GM12864 (cell line): ENCODE measurements at places on chromosomes 5 and 9.

GRCh38 chr5:85052826-85053225 lies 668.1 kb upstream of the EDIL3 start:
- DNase-seq, result no peak

GRCh38 chr5:1187234-1187949 lies 14.0 kb upstream of the SLC6A19 start:
- no peak for DNase-seq

DNA sequence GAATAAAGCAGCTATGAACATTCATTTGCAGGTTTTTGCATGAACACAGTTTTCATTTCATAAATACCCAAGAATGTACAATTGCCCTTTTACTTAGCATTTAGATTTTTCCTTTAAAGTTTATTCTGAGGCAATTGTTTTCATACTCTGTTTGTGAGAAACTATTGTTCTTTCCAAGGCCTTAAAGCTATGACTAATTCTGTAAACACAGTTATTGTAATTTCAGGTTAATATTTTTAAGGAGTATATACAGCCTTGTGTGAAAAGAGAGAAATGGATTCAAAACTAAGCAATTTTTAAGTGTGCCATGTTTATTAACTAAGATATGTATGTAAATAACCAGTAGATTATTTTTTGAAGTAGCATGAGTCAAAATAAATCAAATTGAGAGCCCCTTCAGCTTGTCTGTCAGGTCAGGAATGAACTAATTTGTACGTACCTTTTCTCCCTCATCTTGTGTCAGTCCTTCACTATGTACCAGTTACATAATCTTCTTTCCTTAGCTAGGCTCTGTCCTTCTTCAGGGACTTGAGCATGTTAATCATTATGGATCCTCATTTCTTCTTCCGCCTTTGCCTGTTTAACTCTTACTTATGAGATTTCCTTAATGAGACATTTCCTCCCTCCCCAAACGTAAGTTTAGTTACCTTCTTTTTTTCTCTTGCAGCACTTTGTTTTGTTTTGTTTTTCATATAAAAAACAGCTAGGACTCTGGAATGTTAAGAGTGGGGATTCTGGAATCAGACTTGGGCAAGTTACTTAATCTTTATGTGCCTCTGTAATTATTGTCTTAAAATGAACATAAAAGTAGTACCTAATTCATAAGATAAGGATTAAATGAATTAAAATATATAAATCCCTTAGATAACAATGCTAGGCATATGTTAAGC lies 63.6 kb downstream of the NIPBL start:
- DNase-seq, result no peak

- DNase-seq, result no peak
These were observed 566 bp upstream of the FOCAD start for GRCh38 chr9:20683351-20684034.

GRCh38 chr9:103942651-103943050 lies 151.5 kb upstream of the SMC2 start:
- DNase-seq, result no peak
